Stimulated activated CD4-positive, alpha-beta T cell treated with anti-CD3 and anti-CD28 coated beads, Interleukin-1b, Interleukin-23, amount 100 ng/mL, for 4 hours (primary cell): ENCODE measurements at places on chromosomes 16 and 17.

- no peak for DNase-seq
These were observed 267.1 kb upstream of the ASIC2 start for GRCh38 chr17:33560165-33560564.

DNA sequence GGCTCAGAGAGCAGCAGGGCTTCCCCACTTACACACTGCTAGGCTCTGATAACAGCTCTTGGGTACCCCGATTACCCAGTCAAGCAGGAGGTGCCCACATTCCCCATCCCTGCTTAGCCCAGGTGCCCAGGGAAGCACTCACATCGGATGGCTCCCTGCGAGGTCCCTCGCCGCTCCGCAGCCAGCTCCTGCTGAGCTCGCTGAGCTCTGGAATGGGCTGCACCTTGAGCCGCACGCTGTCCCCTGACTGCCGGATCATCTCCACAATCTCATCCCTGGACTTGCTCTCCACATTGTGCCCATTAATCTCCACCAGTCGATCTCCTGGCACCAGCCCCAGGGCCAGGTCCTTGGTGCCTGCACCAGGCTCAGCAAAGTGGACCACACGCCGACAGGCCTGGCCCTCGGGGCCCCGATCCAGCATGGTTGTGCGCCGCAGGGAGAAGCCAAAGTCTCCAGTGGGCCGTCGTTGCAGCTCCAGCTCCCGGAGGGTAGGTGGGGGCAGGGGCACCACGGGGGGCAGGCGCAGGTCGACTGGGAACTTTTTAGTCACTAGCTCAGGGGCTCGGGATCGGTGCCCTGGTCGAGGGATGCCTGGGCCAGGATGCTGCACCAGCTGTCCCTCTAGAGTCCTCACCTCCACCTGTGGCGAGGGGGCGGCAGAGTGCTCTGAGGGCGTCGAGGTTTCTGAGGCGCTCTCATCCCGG lies 14.2 kb downstream of the MYO18A start:
- DNase-seq, result no peak

- no peak for DNase-seq
These were observed 204.1 kb upstream of the CIBAR2 start for GRCh38 chr16:85316321-85316919.

DNA sequence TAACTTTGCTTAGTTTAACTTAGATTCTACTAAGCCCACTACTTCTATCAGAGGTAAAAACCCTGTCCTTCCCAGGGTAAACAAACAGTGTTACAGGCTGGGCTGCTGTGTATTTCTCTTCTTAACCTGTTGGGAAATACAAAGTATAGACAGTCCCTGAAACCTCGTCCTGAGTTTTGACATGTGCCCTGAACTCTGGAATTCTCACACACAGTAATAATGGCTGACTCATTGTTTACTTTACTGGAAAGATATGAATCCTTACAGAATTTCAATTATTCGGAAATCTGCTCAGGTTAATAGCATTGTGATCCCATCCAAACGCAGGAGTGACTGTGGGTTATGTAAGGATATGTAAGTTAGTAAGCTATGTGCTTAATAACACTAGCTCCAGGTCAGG lies 199.1 kb downstream of the TMEM114 start:
- DNase-seq, result no peak

DNA sequence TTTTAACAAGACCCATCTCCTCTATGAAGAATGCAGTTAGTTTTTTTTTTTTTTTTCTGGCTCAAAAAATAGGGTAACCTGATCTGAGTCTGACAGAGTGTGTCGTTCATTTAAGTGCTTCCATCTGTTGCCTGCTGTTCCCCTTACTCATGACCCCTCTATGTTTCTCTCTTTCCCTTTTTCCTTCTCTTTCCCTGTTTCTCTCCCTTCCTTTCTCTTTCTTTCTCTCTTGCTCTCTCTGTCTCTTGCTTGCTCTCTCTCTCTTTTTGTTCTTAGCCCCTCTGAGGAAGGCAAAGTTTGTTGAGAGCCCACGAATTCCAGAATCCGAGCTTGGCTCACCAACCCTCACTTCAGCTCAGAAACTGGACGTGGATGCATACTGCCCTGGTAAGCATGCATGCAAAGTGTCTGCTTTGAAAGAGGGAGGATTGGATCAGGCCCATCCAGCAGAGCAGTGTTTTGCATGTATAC lies 185.0 kb downstream of the TANC2 start:
- DNase-seq, result no peak
